ENCODE measurements at places on chromosomes 7 and 10. TPM values are rescaled to one million over a fixed set of nuclear protein-coding genes. Genes with fewer than 3 reads are reported as not detected.

DNA sequence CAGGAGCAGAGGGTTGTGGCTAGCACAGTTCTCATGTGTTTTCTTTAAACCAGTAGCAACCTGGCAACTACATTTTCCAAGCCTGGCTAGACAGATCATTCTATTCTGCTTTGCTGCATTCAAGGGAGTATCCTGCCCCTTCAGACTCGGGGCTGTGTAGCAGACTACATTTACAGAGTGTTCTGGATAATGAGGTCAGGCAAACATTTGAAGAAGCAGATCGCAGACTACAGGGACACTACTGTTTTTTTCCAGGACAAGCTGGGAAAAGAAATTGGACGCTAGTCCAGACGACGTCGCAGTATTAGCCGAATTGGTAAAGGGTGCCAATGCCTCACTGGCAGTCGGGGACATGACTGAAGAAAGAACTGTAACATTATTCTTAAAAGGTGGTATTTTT lies 61.0 kb upstream of the PAPSS2 start:
- no peak for ATAC-seq

GRCh38 chr7:130891254-130892094 lies 157.5 kb upstream of the KLF14 start:
- peak; percentile 57 for ATAC-seq

DNA sequence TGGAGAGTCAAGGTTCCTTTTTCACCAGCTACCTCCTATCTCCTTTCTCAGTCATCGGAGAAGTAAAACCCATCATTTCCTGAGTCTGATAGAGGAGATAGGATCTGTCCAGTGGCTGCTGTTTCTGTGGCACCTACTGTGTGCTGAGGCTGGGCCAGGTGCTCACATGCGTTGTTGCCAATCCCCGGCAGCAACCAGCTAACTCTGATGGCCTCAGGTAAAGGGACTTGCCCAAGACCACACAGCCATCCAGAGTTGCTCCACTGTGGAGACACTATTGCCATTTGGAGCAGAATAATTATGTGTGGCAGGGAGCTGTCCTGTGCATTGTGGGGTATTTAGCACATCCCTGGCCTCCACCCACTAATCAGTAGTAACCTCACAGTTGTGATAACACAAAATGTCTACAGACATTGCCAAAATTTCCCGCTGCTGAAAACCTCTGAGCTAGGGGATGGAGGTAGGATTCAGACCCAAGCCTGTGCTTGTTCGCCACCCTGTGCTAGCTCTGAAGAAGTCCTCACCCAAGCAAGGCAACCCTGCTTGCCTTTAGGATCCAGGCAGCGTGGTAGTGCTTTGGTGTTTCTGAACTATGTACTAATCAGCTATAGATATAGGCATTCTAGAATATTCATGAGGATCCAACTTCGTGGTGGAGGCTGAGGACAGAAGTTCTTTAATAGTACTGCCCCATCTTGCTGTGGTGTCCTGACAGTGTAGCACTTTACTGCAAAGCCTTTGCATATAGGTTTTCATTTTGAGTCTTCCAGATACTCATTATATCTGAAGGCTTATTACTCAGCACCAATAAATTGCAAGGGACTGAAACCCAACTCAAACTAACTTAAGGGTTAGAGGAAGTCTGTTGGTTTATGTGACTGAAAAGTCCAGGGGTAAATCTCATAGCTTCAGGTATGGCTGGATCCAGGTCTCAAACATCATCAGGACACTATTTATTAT lies 164.6 kb downstream of the GRK5 start:
- no peak for ATAC-seq

GRCh38 chr10:75736889-75737579 lies 305.6 kb downstream of the LRMDA start:
- ATAC-seq: peak; percentile 49

The VSTM4 gene
- 0.68 TPM for total RNA-seq

The EBLN1 gene
- not detected for total RNA-seq

All from esophagus mucosa (tissue), 1 donor.